Left hindlimb (tissue), 1 donor: ENCODE measurements at places on chromosomes 3 and 15.

- no peak for DNase-seq
Observed at GRCh38 chr3:135147657-135148056, 352.6 kb downstream of the EPHB1 start.

DNA sequence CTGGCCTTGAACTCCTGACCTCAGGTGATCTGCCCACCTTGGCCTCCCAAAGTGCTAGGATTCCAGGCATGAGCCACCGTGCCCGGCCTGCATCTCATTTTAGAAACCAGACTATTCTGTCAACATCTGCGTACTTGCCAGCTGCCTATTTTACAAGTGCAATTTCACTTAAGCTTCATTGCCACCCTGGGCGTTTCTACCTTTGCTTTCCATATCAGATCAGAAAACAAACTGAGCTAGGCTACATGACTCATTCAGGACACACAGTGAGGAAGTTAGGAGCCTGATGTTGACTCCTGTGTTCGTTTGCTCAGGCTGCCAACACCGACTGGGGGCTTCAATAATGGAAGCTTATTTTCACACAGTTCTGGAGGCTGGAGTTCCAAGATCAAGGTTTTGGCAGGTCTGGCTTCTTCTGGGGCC, 42.3 kb upstream of the KLHL25 start:
- no peak for DNase-seq

GRCh38 chr3:25057379-25057778, 370.7 kb upstream of the RARB start:
- no peak for DNase-seq

DNA sequence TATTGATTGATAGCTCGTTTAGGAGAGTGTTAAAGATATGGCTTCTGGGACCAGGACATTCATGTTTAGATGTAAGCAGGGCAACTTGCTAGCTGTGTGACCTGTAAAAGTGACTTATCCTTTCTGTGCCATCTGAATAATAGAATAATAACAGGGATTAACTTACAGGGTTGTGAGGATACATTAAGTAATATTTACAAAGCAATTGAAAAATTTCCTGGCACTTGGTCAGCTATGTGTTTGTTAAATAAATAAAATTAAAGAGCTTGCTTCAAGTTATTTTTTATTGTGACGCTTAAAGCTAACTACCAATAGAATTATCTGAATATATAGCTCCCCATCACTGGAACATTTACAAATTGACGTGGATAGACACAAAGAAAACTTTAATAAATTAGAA, 287.9 kb upstream of the CDIN1 start:
- DNase-seq = no peak

GRCh38 chr3:190117981-190118380, 2.7 kb downstream of the P3H2 start:
- DNase-seq = no peak

- peak; percentile 41 for DNase-seq
Observed at GRCh38 chr15:77582763-77583162, 49.9 kb downstream of the LINGO1 start.

GRCh38 chr3:57157545-57157944, 7.6 kb downstream of the IL17RD start:
- no peak for DNase-seq

DNA sequence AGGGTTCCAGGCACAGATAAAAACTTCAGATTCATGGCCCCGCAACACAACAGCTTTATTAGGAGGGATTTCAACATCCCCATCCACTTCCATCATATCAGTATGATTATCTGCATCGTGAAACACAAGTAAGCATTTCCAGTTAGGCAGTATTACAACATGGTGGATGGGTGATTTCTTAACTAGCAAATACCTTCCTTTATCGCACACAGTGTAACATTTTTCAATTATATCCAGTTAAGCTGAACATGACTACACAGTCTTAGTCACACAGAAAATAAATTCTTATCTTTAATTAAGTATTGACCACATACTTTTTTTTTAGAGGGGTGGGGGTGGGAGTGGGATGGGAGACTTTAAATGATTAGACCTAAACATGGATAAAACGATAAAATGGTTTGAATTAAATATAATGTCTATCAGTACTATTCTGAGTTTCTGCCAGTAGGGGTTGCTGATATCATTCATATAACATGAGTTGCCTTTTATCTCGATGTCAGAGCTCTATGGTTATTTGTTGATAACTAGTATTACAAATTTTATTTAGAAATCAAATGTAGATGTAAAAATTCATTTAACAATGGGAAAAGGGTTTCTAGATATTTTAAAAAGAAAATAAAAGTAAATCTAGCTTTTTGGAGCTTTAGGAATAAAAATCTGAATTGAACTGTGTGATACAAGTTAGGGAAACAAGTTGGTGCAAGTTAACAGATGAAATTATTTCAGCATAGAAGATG, 146.6 kb downstream of the TBL1XR1 start:
- DNase-seq = no peak
